ENCODE measurements at places on chromosomes 7 and 10.

DNA sequence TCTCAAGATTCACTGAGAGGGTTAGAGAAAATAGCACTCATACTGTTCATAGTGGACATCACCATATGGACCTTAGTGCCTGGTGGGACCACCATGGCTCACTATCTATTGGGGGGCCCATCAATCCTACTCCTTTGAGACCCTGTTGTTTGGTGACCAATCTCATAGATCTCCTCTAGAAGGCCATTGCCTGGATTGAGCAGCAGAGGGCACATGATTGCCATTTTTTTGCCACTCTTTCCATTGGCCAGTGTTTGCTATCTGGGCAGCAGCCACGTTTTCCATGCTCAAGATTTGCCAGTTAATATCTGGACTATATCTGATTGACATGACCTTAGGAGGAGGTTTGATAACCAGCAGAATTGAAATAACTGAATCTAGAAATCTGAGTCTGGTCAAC, 244.5 kb downstream of the ITGB1 start:
- DNase-seq: no peak

DNA sequence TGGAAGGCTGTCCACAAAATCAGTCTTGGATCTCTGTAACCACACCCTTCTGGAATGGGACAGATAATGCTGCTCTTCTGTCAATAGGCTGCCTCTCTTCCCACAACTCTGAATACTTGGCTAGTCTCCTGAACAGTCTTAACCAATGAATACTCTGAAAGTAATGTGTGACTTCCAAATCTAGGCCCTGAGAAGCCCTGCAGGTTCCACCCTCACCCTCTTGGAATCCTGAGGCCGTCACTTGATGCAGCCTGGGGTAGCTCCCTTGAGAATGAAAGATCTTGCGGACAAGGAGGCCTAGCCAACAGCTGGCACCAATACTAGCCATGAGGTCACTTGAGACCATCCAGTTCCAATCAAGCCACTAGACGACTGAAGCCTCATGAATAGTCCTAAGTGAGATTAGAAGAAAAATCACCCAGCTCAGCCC, 109.2 kb downstream of the ARHGAP12 start:
- DNase-seq: no peak

GRCh38 chr7:207418-208129, 15.2 kb downstream of the FAM20C start:
- no peak for DNase-seq

DNA sequence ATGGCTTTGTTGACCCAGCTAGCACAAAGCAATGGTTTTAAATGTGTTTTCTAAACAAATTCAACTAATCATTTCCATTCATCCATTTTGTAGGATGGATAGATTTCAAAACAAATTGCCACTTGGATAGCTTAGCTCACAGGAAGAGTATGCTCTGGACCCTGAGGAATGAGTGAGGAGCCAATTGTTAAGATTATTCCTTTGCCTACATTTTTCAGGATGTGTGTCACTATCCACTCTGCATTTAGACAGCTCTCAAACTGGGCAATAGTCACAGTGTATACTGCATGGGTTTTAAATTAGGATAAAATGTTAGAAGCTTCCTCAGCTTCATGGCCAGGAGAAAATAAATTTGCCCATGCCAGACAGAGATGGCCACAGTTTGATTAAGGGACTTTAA, 605.6 kb upstream of the TEX47 start:
- DNase-seq: no peak

DNA sequence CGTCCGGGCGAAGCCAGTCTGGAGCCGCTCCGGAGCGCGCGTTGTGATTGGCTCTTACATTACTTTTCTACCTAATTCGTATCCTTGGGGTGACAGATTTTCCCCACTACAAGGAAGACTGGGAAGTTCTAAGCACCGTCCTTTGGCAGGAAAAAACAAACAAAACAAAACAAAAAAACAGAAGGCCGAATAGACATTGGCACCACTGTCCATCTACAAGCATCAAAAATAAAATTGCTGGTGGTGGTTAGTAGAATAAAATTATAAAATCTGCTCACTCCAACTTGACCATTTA, 651 bp upstream of the SKAP2 start:
- DNase-seq: peak; percentile 69

DNA sequence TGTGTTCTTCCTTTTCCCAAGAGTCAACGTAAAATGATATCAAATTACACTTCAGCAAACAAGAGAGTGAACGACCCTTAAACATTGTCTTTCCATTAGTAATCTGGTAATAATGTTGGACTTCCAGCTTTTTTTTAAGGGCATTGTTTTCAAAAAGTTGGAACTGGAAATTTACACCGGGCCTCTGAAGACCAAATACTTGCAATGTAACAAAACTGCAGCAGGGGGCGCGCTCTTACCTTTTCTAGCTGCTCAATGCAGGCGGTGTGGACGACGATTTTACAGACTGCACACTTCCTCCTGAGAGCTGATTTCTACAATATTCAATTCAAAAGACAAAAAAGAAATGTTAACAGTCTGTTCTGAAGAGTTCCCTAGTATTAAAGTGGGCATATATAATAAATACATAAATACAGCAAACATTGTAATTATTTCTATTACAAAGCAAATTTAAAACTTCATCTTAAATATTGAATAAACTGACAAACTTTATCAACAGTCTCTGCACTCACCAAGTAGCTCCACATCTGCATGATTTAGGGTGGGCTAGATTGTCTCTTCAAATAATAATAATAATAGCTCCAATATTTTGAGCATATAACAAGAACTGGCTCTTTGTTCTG, 190.4 kb downstream of the DGKI start:
- DNase-seq: no peak

DNA sequence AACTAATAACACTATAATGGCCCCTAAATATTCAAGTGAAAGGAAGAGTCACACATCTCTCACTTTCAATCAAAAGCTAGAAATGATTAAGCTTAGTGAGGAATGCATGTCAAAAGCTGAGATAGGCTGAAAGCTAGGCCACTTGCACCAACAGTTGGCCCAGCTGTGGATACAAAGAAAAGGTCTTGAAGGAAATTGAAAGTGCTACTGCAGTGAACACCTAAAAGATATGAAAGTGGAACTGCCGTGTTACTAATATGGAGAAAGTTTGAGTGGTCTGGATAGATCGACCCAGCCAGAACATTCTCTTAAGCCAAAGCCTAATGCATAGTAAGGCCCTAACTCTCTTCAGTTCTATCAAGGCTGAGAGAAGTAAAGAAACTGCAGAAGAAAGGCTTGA, 12.1 kb upstream of the SNX13 start:
- DNase-seq: no peak

DNA sequence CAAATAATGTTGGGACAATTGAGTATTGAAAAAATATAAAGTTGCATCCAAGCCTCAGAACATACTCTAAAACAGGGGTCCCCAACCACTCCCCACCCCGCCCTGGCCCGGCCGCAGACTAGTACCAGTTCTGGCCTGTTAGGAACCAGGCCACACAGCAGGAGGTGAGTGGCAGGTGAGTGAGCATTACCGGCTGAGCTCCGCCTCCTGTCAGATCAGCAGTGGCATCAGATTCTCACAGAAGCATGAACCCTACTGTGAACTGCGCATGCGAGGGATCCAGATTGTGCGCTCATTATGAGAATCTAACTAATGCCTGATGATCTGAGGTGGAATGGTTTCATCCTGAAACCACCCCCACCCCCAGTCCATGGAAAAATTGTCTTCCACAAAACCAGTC, 19.4 kb downstream of the HIPK2 start:
- no peak for DNase-seq

GRCh38 chr7:108097703-108098102, 32.5 kb downstream of the LAMB4 start:
- DNase-seq: no peak

DNA sequence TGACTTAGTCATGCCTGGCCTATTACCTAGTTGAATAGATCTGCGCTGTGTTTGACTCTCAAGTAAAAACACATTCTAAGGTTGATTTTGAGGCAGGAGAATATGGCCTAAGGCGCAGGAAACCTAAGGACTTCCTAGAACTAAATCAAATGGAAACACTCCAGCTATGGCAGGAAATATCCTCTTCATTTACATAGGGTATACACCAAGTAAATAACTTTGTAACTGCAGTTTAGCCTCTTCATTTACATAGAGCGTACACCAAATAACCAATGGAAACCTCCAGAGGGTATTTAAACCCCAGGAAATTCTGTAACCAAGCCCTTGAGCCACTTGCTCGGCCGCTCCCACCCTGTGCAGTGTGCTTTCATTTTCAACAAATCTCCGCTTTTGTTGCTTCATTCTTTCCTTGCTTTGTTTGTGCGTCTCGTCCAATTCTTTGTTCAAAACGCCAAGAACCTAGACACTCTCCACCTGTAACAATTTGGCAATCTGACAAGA, 35.6 kb upstream of the XRCC2 start:
- no peak for DNase-seq

DNA sequence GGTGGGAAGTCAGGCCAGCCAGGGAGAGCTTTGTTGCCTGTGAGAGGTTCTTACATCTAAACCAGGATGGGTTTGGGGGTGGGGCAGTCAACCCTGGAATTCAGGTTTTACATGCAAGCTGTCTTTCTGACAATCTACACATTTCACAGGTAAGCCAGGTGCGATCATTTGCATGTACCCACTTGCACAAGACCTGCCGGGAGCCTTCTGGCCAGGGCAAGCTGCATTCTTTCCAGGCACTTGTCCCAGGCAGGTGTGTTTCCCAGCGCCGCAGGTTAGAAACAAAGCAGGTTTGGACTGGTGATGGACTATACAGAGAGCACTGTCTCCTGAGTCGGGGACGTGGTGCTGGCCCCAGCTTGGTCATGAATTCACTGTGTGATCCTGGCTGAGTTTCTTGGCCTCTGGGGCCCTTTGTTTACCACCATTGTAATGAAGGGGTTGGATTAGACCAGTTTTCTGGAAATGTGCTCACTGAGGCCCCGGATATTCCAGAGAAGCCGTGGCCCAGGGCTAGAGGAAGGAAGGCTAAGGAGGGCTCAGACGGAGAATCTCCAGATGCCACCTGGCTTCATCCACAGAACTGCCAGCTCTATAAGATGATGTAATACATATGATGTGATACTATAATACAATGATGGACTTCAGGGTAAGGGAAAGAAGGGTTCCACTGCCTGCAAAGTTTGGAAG, 205.2 kb upstream of the SVIL start:
- no peak for DNase-seq

DNA sequence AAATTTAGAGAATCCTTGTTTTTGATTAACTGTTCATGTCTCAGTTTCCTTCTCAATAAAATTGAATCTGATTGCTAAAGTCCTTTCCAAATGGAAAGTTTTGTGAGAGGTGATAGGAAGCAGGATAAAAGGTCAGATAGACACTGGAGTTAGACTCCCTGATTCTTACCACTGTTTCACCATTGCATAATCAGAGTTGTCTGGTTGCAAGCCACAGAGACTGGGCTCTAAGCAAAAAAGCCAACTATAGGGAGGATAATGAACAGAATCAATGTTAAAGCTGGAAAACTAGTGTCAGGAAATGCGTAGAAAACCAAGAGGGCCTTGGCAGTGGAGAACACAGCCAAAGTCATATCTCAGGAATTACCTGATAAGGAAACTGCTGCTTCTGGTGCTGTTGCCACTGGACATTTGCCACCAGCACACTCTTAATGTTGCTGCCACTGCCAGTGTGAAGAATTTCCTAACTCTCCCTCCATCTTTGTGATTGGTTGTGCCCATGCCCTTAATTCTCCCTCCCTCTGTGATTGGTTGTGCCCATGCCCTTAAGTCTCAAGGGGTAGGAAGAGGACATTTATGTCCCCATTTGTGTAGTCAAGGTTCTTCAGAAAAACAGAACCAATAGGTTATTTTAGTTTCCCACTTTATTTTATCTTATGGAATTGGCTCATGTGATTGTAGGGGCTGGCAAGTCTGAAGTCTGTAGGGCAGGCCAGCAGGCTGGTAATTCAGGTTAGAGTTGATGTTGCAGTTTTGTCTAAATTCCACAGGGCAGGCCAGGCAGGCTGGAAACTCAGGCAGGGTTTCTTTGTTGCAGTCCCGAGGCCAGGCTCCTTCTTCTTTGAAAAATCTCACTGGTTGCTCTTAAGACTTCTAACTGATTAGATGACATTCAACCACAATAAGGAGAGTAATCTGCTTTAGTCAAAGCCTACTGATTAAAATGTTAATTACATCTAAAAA, 639.0 kb downstream of the REEP3 start:
- DNase-seq: no peak

DNA sequence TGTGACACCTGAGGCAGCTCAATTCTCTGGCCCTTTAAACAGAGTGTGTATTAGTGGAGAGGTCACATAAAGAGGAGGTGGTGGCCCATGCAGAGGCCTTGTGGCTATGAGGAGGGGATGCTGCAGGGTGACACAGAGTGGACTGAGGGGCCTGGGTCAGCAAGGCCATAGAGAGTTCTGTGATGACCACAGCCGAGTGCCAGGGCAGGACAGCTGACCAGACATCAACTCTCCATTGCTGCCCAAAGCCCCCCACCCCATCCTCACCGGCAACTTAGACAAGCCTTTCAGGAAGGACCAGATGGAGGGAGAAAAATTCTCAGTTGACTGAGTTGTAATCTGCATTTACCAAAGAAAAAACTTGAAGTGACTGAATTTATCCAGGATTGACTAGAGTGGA, 378.1 kb downstream of the RPS24 start:
- DNase-seq: no peak

- no peak for DNase-seq
These were observed 38.0 kb downstream of the POLR1F start for GRCh38 chr7:19670806-19671205.

GRCh38 chr7:21030237-21030871, 243.7 kb upstream of the SP8 start:
- DNase-seq: no peak

- no peak for DNase-seq
These were observed 21.8 kb downstream of the STAM start for GRCh38 chr10:17665747-17666146.

- no peak for DNase-seq
These were observed 42.9 kb upstream of the TCERG1L start for GRCh38 chr10:131354380-131354779.

DNA sequence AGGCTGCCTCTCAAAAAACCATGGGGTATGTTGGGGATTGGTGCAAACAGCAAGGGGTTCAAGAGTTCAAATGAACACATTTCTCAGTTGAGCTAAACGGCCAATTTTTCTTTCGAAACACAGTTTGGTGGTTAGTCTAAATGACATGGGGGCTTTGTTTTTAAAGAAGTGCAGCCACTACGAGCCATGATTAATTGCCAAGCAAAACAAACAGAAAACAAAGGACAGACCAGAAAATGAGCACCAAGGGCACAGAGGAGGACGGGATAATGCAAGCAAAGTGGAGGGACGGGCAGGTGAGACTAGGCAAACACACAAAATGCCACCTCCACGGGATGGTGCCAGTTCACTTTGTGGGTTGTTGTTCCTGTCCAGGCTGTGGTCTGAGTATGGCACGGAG, 64.5 kb upstream of the PDLIM1 start:
- no peak for DNase-seq

GRCh38 chr10:104415526-104416165, 62.0 kb downstream of the CFAP58 start:
- no peak for DNase-seq

DNA sequence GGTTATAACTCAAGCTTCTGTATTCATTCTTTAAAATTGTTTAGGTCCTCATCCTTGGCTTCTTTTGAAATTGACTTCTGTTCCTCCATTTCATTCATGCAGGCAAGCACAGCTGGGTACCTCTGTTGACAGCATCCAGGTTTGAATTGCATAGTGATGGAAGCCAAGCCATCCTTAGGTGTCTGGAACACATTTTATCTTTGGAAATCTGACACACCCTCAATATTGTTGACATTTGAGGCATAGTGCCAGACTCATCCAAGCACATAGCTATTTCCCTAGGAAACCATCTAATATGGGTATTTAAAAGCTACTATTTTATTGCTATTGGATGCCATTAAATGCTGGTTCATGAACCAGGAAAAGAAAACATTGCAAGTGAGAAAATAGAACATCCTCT, 142.1 kb upstream of the PTPRZ1 start:
- no peak for DNase-seq

Data from nucleus accumbens (tissue), 56 donors.